A549 treated with Hydrocortisone at 1 μM for 4 hours (cell line): ENCODE measurements at places on chromosomes 7 and 10. TPM values are rescaled to one million over a fixed set of nuclear protein-coding genes. Genes with fewer than 3 reads are reported as not detected.

The COL17A1 gene
- total RNA-seq, result 1.7 to 2.4 TPM (median 2.2 TPM) in 5 replicates

The CYP2C19 gene
- not detected in 5 replicates for total RNA-seq

The IL6 gene
- total RNA-seq, result 0.80 to 1.9 TPM (median 1.1 TPM) in 5 replicates

The TECPR1 gene
- total RNA-seq, result 6.2 to 8.7 TPM (median 8.6 TPM) in 5 replicates

The CTBP2 gene
- total RNA-seq, result 100 to 129 TPM (median 119 TPM) in 5 replicates
